GM12892 (cell line): ENCODE measurements at places on chromosomes 4 and X.

- no peak for DNase-seq
Observed at GRCh38 chr4:53847965-53848364, 216.4 kb downstream of the CHIC2 start.

- DNase-seq: no peak
Observed at GRCh38 chr4:17811078-17811603, 362 bp downstream of the NCAPG start.

DNA sequence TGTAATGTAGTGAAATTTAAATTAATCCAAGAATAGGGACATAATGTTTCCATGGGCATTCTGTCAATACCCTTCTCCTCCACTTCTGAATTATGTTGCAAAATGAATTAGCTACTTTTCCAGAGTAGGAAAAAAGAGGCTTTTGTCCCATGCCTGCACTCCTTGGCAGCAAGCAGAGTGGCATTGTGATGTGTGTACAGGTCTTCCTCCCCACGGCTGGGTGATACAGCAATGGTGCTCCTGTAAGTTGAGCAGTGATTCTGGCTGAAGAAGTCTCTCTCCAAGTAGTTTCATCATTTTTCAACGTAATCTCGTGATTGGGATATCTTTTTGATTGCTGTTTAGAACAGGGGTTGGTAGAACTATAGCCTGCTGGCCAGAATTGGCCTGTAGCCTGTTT is 59.9 kb downstream of the KIT start:
- no peak for DNase-seq

- DNase-seq: no peak
Observed at GRCh38 chr4:153573881-153574802, 108.0 kb downstream of the TMEM131L start.

- DNase-seq: no peak
Observed at GRCh38 chr4:67401902-67402301, 143.4 kb downstream of the CENPC start.

DNA sequence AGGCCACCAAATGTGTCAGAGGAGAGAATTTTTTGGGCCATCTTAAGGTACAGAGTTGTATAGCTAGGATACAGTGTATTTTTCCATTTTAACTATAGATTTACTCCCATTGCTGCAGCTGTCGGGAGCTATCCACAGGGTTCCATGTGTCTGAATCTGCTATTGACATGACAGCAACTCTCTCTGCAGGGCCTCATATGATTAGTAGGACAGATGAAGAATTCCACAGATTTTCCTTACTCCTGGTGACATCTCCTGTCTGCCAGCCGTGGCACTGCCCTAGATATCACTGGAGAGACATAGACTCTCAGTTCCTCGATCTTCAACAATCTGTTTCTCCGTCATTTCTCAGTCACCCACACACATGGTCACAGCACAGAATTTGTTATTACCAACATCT is 86.5 kb downstream of the SPCS3 start:
- no peak for DNase-seq

GRCh38 chrX:150899191-150899757 is 806 bp upstream of the CD99L2 start:
- DNase-seq: no peak

- DNase-seq: no peak
Observed at GRCh38 chr4:101846550-101846949, 56.0 kb downstream of the BANK1 start.

DNA sequence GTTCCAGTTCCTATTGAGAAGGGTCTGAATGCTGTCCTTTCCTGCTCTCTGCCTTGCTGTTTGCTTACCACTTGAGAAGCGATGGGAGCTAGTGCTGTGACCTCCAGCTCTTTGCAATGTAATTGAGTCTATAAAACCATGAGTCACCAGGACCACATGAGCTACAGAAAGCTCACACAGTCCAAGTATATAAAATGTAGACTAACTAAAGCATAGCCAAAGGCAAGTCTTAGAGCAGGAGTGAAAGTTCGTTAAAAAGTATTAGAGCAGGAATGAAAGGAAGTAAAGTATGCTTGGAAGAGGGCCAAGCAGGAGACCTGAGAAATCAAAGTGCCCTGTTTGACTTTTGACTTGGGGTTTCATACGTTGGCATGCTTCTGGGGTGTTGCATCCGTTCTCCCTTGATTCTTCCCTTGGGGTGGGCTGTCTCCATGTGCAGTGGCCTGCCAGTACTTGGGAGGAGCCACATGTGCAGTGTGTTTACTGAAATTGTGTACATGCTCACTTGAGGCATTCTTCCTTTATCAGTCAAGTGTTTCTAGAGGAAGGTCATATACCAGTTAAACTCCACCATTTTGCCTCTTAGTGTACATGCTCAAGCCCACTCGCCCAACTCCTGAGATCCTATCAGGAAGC is 71.3 kb upstream of the KIT start:
- no peak for DNase-seq

- DNase-seq: no peak
Observed at GRCh38 chr4:151692821-151693673, 67.8 kb downstream of the GATB start.

GRCh38 chrX:130109429-130110378 is 593 bp downstream of the ELF4 start:
- no peak for DNase-seq

GRCh38 chr4:184513802-184514120 is 39.4 kb upstream of the IRF2 start:
- DNase-seq: no peak

DNA sequence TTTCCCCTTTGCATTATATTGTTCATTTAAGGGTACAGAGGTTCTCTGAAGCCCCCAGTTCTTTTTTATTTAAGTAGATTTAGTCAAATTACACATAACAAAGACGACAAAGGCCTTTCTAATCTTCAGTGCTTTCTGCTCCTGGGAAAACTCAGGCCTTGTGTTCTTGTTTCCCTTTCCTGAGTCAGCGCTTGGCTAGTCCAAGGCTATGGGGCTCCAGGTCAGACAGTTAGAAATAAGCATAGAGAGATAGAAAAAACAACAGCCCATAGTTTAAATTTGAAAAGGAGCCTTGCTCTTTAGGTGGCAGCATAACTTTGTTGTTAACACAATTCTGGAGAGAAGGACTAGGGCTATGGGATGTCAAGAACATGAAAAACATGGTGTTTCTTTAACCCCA is 97.3 kb downstream of the PPP1R2C start:
- no peak for DNase-seq

GRCh38 chr4:146522869-146523205 is 1.1 kb upstream of the SLC10A7 start:
- no peak for DNase-seq

DNA sequence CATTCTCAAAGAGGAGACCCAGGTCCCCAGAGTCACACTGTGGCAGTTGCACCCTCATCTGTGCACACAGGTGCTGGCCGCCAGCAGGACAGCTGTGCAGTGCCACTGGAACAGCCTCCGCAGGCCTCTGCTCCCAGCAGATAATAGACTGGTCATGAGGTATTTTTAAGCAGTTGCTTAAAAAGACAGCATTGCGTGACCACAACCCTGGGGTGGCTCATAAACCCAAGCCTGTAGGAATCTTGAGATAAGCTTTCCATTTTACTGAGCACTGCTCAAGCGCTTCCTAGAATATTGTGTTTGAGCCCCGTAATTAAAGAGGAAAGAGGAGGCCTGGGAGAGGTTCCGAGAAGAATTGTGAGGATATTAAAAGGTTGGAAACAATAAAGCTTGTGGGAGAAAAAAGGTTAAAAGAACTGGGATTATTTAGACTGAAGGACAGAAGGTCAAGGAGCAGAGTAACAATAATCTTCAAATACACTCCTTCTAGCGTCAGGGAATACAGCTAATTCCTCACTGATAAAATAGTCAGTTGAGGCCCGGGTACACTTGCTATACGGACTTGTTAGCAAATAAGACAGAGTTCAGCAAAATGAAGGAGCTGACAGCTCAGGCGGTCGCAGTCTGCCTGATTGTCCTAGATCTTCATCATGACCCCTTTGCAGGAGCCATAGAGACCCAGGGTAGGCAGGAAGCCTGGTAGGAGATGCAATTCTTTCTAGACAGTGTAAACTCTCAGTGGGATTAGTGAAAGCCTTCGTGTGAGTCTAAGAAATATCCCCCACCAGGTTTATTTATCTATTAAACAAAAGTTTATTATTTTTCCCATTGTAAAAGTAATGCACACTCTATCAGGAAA is 86.2 kb upstream of the KIT start:
- no peak for DNase-seq

DNA sequence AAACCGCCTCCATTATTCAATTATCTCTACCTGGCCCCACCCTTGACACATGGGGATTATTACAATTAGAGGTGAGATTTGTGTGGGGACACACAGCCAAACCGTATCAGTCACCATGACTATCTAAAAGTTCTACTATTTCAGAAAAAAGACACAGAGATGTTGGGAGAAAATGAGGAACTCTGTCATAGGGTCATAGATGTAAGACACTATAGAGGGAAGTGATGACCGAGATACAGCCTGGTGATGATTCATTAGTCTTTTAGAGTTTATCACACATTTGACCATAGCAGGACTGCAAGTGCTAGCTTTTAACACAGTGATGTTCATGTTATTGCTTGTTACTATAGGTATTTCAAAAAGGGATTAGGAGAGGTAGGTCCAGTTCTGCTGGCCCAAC is 357.0 kb upstream of the AADAT start:
- DNase-seq: no peak

GRCh38 chr4:89617317-89617716 is 219.6 kb downstream of the SNCA start:
- no peak for DNase-seq

GRCh38 chrX:65657659-65658058 is 9.8 kb upstream of the MSN start:
- no peak for DNase-seq

GRCh38 chrX:142295190-142295589 is 90.1 kb upstream of the MAGEC2 start:
- no peak for DNase-seq

- DNase-seq: no peak
Observed at GRCh38 chr4:126533146-126533805, 1099.5 kb upstream of the INTU start.

DNA sequence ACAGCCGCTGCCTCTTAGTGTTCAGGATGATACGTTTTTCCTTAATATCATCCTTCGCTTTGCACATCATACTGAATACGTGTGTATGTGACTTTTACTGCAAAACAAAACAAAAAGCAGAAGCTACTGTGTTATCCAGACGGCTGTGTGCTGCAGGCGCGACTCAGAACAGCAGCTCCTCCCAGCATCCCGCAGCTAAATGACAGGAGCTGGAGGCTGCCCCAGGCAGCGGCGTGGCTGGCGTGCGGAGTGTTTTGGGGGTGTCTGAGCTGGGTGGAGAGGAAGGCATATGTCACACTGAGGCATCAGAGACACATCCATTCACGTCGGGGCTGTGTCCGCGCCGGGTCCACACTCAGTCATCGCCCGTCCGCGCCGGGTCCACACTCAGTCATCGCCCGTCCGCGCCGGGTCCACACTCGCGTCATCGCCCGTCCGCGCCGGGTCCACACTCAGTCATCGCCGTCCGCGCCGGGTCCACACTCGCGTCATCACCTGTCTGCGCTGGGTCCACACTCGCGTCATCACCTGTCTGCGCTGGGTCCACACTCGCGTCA is 16.6 kb downstream of the PCGF3 start:
- no peak for DNase-seq

DNA sequence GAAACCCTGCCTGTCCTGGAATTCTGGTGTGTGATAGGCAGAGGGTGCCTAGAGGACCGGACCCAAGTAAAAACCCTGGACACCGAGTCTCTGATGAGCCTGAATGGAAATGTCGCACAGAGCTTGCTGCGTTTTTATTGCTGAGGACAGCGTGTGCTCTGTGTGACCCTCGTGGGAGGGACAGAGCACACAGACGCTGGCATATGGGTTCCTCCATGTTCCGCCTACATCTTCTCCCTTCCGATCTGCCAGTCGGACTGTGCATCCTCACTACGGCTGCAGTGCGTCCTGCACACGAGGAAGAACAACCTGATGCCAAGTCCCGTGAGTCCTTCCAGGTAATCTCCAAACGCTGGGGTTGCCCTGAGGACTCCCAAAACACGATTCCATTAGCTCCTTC is 68.3 kb downstream of the AFAP1 start:
- no peak for DNase-seq

DNA sequence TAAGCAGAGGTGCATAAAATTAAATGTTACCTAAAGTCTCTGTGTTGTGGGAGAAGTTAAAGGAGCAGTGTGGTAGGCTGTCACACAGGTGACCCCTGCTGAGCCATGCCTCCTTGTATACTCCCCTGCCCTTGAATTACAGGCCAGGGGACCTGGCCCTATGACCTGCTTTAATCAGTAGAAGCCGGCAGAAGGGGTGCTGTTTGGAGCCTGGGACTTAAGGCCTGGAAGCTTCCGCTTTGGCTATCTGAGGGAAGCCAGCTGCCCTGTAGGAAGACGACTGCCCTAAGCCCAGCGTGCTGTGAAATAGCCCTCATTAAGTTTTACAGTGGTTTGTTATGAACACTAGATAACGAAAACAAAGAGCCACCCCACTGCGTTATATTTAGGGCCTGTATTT is 34.1 kb downstream of the SPINK2 start:
- no peak for DNase-seq

DNA sequence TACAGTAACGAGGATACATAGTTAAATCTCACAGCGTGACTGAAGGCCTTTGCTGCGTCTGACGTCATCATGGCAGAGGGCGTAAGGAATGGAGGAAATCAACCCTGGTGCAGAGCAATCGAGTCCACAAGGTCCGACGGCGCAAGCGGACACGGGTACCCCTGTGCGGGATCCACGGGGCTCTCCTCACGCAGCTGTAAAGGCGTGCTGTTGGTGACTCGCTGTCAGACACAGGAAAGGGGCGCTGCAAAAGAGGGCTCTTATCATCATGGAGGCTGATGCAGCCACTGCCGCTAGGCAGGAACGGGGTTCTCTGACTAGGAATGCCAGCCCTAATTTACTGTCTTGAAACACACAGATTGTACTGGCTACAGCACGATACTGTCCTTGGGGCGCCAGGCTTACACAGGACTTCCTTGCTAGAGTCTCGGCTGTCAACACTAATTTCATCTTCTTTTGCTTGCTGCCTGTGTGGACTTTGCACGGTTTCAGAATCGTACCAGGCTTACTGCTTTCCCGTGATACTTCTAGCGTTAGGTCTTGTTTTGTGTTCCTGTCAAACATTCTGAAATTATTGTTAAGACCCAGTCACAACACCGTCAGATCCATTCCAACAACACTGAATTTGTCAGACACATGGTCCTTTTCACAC is 13.6 kb downstream of the RNF212 start:
- DNase-seq: no peak

DNA sequence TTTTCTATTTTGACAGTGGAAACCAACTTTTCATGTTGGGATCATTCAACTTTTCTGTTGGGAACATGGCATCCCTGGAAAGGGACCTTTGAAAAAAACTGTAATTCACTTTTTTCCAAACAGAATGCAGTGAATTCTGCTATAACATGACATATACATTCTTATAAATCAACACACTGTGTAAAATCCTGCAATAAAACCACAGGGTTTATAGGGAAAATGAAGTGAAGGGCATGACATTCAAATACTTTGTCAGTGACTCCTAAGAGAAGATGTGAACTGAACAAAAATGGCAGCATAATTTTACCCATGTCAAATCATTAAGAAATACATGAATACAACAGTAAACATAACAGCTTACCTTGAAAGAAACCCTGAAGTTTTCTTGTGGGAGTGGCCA is 264.5 kb upstream of the ANKRD50 start:
- no peak for DNase-seq
